ENCODE measurements at places on chromosomes 2 and 18. TPM values are rescaled to one million over a fixed set of nuclear protein-coding genes. Genes with fewer than 3 reads are reported as not detected.

DNA sequence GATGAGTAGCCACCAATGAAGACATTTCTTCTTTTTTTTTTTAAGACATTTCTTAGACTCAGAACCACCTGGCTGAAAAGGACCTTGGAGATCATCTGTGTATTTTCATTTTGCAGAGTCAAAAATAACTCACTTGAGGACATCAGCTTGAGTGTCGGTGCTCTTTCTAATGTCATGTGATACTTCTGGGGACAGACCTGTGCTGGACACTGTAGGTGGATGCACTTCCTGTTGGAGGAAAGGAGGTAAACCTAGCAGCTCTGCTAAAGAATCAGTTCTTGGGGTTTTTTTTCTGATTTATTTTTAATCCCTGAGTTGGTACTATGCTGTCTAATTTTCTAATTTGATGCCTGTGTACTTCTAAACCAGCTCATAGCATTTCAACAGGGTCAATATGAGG, 283.9 kb upstream of the CRIM1 start:
- DNase-seq: no peak

The AKAIN1 gene
- not detected for polyA plus RNA-seq

DNA sequence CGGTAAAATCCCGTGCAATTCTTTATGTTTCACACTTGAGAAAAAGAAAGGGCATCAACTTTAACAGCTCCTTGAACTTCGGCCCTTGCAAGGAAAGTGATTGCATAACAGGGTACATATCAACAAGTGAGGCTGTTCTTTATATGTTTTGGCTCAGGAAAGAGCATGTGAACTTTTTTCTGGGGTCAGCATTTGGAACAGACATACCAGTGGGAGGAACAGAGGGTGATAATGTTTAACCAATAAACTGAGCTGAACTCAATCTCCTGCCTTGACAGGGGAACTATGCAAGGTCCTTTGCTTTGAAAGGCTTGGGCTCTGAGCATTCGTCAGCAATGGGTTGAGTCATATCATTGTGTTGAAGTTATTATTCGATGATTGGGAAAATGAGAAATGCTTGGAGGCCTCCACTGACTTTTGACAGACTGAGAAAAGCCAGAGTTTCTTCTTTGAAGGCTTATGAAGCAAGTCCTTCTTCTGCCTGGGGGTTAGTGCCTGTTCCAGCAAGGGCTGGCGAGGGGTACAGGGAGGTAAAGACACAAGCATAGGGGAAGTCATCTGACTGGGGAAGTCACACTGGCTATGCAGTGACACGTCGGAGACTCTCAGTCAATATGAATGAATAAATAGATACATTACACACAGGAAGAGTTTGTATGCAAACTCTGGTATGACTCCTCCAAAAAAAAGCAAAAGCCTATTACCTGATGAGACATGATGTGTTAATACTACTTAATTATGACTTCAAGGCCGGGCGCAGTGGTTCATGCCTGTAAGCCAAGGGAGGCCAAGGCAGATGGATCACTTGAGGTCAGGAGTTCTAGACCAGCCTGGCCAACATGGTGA, 57.2 kb downstream of the CYB5A start:
- DNase-seq: peak; percentile 83

DNA sequence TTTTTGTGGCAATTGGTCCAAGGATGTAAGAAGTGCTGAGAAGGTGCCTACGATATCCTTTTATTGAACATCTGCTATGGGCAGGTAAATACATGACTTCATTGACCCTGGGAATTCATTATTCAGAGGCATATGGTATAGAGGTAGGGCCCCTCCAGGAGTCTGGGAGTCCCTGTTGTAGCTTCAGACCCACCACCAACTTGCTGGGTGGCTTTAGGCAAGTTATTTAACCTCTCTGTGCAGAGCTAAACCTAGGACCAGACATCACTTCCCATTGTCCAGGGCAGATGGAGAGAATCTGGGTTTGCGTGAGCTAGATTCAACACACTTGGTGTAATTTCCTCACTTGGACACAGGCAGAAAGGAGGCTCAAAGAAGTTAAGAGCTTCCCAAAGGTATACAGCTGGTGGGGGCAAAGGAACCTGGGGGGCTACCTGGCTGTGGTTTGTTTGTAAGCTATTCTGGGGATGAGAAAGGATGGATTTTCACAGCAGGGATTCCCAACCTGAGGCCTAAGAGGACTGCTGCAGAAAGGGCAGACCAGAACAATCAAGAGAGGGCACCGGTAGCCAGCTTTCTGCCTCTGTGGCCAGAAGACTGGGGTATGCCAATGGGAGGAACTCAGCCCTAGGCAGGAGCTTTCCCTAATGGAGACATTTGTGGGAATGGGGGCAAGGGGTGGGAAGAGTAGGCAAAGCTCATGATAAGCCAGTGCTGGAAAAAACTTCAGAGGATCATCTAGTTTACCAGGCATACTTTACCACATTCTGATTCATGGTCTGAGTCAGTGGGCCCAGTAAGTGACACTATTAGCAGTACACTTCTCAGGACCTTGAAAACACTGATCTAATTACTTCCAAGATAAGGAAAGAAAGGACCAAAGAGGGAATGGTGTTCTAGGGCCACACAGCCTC, 102.7 kb upstream of the SMAD2 start:
- DNase-seq: no peak

The GPR45 gene
- not detected for polyA plus RNA-seq
